Stimulated activated CD4-positive, alpha-beta T cell treated with anti-CD3 and anti-CD28 coated beads, TNF-alpha, amount 100 ng/mL, for 1 hour (primary cell): ENCODE measurements at places on chromosomes 6 and 20.

DNA sequence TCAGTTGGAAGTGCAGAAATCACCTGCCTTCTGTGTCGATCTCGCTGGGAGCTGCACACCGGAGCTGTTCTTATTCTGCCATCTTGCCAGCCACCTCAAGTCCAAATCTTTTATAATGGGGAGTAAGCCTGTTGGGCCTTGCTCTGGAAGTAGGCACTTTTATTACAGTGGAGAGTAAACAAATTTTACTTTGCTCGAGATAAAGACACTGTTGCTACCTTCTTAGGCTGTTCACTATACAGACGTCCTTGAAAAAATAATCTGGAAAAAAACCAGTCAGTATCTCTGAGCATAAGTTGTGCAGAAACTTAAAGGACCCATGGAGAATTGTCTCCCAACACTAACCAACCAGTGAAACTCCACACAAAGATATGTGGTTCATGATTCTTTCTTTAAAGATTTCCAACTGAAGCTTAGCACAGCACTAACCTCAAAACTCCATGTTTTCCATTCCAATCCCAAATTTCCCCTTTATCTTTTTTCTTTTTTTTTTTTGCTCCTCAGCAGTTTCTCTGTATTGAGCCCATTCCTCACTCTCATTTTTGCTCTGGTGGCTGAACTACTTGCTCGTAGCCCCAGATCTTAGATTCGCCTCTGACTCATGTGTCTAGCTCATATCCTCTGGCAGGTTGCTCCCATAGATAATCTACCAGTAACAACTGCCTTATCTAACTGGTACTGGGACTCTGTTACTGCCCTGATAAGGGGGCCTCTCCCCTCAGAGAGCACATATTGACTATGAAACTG is 34.3 kb upstream of the COL9A1 start:
- DNase-seq, result no peak

- no peak for DNase-seq
Observed at GRCh38 chr6:51139950-51140385, 321.3 kb downstream of the TFAP2B start.

DNA sequence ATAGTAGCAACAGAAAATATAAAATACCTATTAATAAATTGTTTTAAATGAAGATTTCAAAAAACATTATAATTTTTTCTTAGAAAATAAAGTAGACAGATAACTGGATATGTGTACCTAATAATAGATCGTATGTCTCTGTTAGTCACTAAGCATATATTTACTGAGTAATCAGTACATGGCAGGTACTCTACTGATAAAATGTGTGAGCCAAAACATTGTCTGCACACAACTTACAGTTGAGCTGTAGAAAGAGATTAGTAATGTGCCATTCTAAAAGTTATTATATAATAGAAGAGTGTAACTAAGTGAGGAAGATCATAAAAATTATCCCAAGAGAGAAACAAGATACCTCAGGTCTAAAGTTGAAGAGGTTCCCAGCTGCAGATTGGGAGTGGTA is 929.9 kb upstream of the EPHA7 start:
- no peak for DNase-seq

- DNase-seq, result no peak
Observed at GRCh38 chr6:92682516-92683398, 736.6 kb downstream of the EPHA7 start.

DNA sequence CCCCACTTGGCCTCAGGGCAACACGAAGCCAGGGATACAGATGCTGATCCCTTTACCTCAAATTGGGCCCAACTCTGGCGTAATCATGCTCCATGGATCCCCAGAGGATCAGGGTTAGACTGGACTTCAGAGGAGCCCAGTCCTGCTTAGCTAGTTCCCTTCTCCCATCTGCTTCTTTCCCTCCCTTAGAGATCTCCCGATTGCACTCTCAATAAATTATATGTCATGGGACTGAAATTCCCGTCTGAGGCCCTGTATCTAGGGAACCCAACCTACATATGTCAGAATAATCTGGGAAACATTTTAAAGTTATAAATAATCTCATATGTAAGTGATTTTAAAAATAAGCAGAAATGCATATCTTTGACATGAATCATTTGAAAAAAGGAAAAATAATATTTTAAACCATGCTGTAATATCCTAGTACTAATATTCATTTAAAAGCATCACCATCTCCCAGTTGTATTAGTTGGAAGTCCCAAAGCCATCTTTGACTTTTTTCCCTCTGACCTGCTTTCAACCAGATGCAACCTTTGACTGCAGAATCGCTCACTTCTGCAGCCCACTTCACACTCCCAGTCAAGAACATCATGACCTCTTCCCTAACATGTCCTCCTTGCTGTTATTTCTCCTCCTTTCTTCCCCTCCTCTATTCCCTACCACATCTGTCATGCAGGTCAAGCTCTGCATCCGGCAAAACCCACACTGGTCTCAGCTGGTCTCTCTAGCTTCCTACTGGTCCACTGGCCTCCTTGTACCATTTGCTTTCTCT is 393.6 kb downstream of the BTBD3 start:
- no peak for DNase-seq

DNA sequence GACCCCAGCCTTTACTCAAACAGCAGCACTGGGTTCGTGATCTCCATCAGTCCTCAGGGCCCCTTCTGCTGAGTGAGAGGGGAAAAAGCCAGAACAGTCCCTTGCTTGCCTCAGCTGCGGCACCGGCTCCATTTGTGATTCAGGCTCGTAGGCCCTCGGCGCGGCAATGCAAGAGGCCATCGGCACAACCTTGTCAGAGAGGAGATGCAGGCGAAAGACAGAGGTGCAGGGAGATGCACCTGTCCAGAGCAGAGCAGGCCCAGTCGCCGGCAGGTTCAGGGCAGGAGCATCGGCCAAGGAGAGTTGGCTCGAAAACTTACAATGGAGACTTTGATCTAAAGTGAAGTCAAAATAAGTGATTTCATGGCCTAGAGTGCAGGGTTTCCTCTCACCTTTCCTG is 171.6 kb downstream of the SMOC2 start:
- DNase-seq, result no peak

DNA sequence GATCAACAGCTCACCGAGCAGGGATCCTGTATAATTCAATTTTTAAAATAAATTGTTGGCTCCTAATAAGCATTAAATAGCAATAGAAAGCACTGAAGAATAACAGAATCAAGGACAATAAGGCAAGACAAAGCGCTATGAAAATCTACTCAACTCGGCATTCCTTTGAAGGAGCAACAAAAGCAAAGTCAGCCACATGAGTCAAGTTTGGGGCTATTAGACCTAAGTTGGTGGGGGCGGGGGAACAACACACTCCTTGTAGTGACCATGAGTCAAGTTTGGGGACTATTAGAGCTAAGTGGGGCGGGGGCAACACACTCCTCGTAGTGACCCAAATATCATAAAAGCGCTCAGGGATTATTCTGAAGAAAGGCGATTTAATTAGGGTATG is 120.0 kb downstream of the FOXC1 start:
- no peak for DNase-seq

- no peak for DNase-seq
Observed at GRCh38 chr20:52484438-52484837, 292.9 kb upstream of the ZFP64 start.

DNA sequence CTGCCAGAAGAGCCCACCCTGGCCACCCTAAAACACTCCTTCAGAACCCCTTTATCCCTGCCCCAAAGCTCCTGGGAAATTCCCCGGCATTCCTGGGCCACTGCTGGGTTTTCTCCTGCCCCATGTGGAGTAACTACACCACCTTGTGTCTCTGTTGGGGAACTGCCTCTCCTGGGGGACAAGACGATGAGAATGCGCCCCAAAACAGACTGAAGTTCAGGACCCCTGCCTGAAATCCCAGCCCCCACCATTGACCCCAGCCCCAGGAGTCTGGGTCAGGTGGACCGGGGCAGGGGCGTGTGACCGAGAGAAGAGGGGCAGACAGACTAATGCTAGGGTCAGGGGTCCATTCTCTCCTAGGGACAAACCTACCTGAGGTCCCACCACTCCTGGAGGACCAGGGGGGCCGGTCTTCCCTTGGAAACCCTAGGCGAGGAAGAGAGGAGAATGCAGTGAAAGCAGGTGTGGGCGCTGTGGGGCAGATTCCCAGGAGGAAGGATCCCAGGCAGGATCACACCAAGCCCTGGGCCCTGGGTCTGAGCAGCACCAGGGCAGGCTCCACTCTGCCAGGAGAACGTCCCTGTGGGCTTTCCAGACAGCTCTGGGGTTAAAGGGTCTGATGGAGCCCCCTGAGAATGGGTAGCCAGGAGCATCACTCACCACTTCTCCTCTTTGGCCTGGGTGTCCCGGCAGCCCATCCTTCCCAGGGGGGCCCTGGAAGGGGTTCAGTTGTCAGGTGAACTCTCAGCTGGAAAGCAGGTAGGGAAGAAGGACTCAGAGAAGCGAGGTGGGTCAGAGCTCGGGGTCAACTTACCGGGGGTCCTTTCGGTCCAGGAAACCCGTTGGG is 19.4 kb downstream of the COL11A2 start:
- DNase-seq, result no peak

GRCh38 chr20:45049904-45050471 is 50.9 kb downstream of the KCNS1 start:
- no peak for DNase-seq

DNA sequence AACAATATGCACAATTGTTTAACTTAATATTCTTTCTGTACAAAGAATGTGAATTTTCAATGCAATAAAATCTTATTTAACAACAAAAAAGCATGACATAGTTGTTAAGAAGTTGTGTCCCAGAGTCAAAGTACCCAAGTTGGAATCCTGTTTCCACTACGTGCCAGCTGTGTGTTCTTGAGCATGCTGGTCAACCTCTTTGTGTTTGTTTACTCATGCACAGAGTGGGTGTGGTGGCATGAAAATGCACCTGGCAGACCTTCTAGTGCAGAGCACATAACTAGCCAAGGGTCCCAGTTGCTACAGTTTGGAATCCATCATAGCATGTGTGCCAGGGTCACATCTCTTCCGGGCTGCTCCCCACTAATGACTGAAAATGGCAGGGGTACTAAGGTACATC is 24.7 kb upstream of the MOCS1 start:
- no peak for DNase-seq

DNA sequence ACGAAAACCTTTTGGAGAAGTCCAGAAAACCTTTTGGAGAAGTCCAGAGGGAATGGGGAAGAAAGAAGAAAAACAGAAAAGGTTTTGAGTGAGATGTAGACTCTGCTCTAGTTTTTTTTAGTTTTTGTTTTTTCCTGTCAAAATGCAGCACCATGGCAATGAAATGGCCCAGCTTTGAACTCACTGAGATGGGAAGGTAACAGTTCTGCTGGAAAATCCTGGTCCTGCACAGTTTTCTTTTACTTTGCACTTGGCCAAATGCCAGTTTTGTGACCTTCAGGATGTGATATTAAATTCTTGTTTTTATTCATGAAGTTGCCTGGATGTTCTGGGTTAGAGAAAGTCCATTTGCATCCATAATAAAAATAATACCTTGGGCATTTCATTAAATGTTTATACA is 145.7 kb downstream of the CFAP61 start:
- no peak for DNase-seq

DNA sequence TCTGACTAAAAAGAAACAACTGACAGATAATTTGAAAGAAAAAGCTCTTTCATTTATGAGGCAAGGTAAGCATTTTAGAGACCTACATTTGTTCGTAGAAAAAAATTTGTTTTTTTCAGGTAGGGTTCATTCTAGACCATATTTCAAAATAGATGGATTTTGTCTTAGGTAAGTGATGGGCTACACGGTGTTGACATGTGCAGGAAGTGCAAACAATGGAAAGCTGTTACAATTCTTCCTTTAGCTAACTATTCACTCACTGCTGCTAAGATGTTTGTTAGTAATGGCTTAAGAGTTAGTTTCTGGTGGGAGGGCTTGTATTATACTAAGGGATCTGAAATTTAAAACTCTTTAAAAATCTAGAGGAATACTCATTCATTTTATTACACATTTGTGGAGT is 96.7 kb downstream of the CD109 start:
- DNase-seq, result no peak

DNA sequence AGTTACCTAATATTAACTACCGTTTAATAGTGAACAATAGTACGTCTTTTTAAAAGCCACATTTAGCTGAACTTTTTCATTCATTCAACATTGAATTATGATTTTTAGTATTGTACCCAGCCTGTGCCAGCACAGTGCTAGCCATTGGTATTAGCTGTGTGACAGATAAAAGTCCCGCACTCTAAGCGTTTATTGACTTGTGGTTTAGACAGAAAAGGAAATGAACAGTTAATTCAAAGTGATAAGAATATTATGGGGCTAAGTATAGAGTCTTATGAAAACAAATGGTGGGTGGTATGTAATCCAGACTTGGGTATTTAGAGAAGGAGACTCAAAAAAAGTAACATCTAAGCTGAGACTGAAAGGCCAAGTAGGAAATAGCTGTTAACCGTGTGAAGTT is 202.3 kb downstream of the RPS12 start:
- DNase-seq, result no peak

DNA sequence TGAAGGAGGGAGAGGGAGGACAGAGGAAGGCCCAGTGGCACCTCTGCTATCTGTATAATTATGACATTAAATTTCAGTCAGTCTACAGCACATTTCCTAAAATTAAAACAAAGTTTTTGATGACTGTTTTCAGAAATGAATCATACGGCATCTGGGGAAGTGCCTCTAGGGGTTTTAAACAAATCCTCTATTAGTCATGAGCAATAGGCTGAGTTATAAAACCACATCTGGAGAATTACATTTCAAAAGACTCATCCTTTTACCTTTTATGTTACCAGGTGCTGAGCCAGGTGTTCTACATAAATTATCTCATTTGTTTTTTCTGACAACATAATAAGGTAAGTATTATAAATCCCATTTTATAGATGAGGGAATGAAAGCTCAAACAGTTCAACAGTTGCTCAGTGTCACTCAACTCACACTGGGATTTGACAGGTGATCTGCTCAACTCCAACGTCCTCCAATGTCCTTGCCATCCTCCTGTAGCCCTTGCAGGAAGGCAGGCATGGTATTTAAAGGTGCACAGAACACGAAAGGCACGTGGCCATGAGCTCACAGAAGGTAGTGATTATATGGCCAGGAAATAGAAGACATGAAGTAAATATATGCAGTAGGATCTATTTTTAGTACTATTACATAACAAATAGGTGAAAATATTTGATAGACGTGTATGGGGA is 184.2 kb upstream of the MAN1A1 start:
- DNase-seq, result no peak

DNA sequence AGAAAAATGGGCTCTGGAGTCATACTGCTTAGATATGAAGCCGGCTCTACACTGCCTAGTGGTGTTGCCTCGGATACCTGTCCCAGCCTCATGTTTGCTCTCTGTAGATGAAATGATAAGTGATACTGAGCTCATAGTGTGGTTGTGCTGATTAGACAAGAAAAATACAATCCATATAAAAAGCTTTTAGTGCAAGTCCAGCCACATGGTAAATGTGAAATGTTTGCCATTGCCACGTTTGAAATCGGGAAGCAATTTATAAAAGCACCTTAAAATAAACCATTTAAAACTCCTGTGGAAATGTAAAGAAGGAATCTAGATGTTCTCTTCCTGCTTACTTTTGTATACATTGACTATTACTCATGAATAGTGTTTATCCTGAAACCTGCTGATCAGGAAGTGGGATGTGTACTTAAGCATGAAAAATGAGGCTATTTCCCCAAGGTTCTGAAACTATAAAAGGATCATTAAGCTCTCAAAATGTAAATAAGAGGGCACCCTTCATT is 13.1 kb upstream of the PBOV1 start:
- DNase-seq, result no peak

- DNase-seq, result no peak
Observed at GRCh38 chr20:22577515-22578220, 6.7 kb downstream of the FOXA2 start.

GRCh38 chr20:6583134-6583738 is 184.2 kb upstream of the BMP2 start:
- DNase-seq, result no peak
